ENCODE measurements at places on chromosomes 4 and X. TPM values are rescaled to one million over a fixed set of nuclear protein-coding genes. Genes with fewer than 3 reads are reported as not detected.

The UGT2B28 gene
- not detected for total RNA-seq

The HEPH gene
- total RNA-seq = 0.10 TPM

The ARHGEF38 gene
- total RNA-seq = not detected

The IL3RA gene
- total RNA-seq = not detected

- H3K36me3 ChIP-seq = no peaks in the 10 kb centered on the region
- H3K27ac ChIP-seq = no peak overlapping the region
- no peak overlapping the region for H3K4me3 ChIP-seq
- peaks cover 27% of the 10 kb centered on the region for H3K27me3 ChIP-seq
These were observed 111.7 kb downstream of the HMX1 start for GRCh38 chr4:8759987-8760386.

DNA sequence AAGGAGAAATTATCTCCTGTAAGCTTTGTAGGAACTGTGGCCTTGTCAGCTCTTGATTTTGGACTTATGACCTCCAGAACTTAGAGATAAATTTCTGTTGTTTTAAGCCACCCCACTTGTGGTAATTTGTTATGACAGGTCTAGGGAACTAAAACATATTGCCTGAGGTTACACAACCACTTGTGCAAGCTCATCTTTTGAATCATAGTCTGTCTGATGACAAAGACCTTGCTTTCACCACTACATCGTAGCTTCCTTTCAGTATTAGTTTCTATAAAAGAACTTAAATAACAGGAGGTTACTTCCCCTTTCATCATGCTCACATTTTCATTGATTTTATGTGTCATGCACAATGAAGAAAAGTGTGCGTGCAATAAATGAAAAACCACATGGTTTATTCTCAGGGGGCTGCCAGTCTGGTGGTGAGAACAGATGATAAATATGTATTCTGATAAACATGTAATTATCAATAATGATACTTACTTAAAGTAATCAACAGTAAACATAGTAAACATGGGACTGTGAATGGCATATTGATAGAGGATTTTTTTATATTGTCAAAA is 690.0 kb upstream of the HS3ST1 start:
- no peak for DNase-seq
- no peak overlapping the region for H3K4me3 ChIP-seq
- H3K27me3 ChIP-seq = no peaks in the 10 kb centered on the region
- no peak overlapping the region for H3K27ac ChIP-seq

- H3K4me3 ChIP-seq = no peak overlapping the region
- no peaks in the 10 kb centered on the region for H3K4me1 ChIP-seq
- no peak overlapping the region for H3K27ac ChIP-seq
- no peaks in the 10 kb centered on the region for H3K36me3 ChIP-seq
- no peaks in the 10 kb centered on the region for H3K27me3 ChIP-seq
- DNase-seq = peak; percentile 3
These were observed 6.9 kb upstream of the RAP2C start for GRCh38 chrX:132226169-132226568.

DNA sequence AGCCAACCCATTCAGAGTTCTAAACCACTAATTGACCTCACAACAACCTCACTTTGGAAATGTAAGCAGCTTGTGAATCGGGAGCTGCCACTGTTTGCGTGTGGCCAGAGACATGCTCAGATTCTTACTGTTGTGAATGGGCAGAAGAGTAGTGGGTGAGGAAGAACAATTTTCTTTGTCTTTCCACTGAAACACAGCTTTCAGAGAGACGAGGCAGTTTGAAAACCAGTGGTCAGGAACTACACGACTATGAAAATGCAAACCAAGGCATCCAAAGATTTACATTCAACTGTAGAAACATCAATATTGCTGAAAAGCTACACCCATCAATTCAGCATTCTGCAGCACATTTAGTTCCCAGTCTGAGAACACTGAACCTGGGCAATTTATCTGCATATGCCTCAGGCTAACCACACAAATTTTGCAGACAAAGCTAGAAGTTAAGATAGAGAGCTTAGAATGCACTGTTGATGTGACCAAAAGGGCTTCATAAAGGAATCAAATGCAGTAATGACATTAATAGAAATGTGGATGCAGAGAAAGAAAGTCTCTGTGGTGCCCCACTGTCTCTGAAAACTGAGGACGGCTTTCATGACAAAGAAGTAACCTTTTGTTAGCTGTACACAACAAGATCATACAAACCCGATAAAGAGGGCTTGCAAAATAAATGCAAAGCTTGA is 134.3 kb downstream of the APBB2 start:
- H3K27ac ChIP-seq = no peak overlapping the region
- H3K4me3 ChIP-seq = no peak overlapping the region
- H3K36me3 ChIP-seq = no peaks in the 10 kb centered on the region
- DNase-seq = no peak
- peaks cover 24% of the 10 kb centered on the region for H3K4me1 ChIP-seq

GRCh38 chr4:73867783-73868182 is 1.4 kb upstream of the CXCL1 start:
- no peaks in the 10 kb centered on the region for H3K27me3 ChIP-seq
- H3K36me3 ChIP-seq = no peaks in the 10 kb centered on the region
- H3K4me3 ChIP-seq = no peak overlapping the region
